NCI-H774 (cell line): ENCODE measurements at places on chromosomes 1 and 21.

GRCh38 chr1:202498542-202498941, 150.0 kb downstream of the PPP1R12B start:
- DNase-seq = no peak

- DNase-seq = no peak
These were observed 65.6 kb downstream of the RGSL1 start for GRCh38 chr1:182515556-182515955.

GRCh38 chr1:31717341-31717740, 13.5 kb upstream of the COL16A1 start:
- no peak for DNase-seq

DNA sequence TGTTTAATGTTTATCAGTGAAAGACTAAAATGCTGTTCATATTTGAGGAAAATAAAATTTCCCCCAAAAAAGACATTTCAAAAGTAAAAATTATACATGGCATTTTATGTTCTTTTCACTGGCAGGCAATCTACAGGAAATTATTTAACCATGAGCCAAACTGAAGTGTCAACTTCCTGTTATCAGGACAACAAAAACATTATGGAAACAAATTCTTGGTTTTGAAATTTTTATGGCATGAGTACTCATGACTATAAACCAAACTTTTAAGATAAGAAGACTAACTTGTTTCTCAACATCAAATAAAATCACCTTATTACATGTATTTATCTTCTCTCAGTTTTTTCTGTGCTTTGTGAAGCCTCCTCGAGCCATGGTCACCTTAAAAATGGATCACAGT, 698.6 kb downstream of the LTN1 start:
- DNase-seq = no peak

- no peak for DNase-seq
These were observed 3.8 kb downstream of the MXRA8 start for GRCh38 chr1:1354271-1355247.

DNA sequence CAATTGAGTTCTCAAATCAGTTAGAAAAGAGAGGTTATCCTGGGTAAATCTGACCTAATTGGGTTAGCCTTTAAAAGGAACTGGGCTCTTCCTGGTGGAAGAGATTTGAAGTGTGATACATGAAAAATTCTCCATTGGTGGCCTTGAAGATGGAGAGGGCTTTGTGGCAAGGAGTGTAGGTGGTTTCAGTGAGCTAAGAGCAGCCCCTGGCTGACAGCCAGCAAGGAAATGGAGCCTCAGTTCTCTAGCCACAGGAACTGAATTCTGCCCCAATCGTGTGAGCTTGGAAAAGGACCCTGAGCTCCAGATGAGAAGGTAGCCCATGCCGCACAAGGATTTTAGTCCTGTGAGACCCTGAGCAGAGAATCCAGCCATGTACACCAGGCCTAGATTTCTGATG, 12.7 kb upstream of the HYI start:
- DNase-seq = no peak

GRCh38 chr1:206654828-206655227, 19.5 kb downstream of the DYRK3 start:
- no peak for DNase-seq

- DNase-seq = no peak
These were observed 20.7 kb downstream of the SH3BP5L start for GRCh38 chr1:248804771-248805681.

DNA sequence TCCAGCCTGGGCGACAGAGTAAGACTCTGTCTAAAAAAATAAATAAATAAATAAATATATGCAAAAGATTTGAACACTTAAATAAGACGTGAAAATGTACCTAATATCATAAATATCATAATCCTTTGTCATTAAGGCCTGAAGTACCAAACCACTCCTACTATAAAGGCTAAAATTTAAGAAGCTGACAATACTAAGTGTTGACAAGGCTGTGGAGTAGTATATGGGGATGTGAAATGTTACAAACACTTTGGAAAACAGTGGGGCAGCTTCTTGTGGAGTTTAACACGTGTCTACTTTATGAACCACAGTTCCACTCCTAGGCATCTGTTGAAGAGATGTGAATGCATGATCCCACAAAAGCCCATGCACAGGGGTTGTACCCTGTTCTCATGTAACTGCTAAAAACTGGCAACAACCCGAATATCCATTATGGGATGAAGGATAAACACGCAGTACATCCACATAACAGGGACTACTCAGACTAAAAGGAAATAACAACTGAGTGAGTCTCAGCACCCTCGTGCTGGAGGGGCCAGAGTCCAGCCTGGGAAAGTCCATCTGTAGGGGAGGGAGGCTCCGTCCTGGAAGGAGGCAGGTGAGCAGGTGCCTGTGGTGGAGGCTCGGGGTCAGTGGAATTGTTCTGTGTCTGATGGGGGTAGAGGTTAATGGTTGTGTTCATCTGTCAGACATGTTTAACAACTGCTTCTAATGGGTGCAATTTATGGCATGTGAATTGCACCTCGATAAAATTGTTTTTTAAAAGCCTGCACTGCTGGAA, 6.7 kb upstream of the SLC19A1 start:
- no peak for DNase-seq

- DNase-seq = no peak
These were observed 103.7 kb downstream of the FCRL5 start for GRCh38 chr1:157448636-157449035.

DNA sequence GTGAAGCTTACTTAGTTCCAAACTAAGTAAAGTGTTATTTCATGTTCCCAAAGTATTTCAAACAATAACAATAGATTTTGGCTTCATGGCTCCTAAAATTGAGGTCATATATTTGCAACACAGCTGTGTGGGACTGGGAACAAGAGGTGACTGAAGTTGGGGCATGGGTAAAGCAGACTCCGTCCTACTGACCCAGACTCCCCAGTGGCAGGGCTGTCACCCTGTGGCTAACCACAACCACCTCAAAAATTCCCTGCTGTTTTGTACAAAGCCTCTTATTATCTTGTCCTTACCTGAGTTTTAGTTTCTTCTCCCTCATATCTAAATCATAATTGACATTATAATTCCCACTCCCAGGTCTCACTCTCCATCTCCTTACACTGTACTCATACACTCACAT, 117.6 kb downstream of the PTGER3 start:
- no peak for DNase-seq

- DNase-seq = no peak
These were observed 3.9 kb upstream of the HAO2 start for GRCh38 chr1:119364640-119365039.

DNA sequence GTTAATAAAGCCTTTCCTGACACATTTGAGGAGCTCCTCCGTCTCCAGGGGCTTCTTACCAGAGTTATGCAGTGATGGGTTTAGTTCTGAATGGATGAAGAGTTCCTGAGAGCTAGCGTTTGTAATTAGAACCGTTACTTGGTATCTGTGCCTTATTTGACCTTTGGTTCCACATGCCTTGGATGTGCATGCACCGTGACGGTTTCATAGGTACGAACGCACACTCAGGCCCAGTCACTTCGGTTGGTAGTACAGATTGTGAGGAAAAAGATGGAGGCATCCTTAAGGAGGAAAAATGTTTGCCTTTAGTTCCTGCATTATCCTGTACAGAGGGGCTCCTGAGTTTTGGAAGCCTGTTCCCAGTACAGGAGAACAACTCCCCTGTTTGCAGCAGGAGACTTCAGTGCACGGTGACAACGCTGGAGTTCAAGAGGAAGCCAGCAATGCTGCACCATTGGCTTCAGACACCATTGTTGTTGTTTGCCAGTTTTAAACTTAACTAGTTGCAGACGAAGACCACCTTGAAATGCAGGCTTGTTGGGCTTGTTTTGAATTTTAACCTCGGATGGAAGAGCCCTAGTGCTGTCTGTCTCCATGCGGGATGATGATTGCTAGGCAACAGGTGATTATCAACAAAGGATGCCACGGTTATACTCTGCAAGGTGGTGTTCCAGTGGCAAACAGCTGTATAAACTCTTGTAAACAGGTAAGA, 8.2 kb downstream of the RBM15 start:
- no peak for DNase-seq

DNA sequence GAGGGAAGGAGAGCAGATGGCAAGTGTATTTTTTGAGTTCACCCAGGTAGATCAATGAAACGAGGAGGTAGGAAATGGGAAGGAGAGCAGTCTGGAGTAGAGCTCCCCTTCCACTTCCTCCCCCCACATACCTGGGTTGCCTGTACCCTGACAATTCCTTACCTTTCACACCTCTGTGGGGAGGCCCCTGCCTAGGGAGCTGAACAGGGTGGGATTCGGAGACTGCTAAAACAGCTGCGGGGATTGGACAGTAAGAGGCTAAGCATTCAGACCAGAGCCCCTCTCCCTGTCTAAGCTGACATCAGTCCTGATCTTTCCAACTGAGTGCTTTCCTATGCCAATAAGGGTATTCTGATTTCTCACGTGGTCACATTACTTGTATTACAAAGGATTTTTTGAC, 14.5 kb downstream of the RCSD1 start:
- no peak for DNase-seq

GRCh38 chr1:51684776-51685175, 67.9 kb downstream of the OSBPL9 start:
- no peak for DNase-seq

DNA sequence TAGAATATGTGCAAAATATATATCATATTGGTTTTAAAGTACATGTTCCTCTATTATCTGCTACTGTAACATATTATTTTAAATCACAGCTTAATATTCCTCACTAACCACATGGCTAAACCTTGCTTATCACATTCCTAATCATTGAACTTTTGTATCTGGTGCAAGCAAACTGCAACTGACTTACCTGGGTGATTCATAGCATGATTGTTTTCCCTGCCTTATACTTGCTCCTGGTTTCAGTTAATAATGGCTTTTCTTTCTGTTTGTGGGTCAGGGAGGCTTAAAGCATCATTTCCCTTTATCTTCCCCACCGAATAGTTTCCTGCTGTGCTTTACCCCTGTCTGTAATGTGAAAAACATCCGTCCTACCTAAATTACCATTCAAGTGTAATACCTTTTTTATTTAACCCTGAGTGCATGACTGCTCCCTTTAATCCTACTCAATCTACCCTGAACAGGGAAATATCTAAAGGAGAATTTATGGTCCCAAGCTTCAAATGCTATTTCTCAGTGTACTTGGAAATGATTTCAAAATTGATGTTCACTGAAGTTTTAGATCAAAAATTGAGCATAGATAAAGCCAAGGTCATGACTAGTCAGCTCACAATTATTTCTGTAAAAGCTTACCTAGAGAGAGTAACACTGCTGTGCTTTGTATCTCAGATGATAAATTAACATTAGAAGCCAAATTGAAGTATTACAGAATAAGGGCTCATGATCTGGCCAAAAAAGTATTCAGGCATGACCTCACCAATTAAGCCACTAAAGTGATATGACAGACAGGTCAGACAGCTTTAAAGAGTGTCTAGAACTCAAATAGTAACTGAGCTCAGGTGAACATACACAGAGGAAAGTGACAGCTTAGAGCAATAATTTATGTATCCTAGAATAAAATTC, 507.1 kb downstream of the BRINP3 start:
- DNase-seq = no peak

DNA sequence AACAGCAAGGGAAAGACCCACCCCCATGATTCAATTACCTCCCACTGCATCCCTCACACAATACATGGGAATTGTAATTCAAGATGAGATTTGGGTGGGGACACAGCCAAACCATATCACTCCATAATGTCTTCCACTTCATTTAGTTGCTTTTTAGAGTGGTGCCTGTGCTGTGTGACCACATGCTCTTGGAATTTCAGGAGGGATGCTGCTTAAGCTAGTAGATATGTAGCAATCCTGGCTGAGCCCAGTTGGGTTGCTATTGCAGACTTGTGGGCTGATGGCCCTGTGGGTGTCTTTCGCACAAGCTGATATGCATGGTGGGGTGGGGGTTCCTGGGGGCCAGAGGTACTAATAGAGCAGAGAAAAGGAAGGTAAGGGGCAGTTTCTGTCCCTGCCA, 160.4 kb upstream of the SYT6 start:
- DNase-seq = no peak

DNA sequence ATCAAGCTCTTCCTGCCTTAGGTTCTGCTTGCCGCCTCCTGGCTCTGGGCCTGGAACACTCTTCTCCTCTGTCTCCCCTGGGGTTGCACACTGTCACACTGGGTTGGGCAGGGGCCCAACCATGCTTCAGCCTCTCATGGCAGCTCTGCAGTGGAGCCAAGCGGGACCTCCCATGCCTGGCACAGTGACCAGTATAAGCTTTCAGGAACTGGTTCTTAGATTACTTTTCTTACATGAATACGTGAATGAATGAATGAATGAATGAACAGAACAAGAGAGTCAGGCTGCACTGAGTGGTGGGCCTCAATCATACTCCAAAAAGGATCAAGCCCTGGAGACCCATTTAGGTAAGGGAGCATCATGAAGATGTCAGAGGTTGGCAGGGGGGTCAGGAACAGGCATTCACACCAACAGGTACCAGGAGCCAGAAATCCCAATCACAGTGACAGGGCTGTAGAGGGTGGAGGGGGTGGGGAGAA, 30.8 kb upstream of the TMEM125 start:
- no peak for DNase-seq

- DNase-seq = no peak
These were observed 24.4 kb upstream of the HUNK start for GRCh38 chr21:31848326-31848985.

DNA sequence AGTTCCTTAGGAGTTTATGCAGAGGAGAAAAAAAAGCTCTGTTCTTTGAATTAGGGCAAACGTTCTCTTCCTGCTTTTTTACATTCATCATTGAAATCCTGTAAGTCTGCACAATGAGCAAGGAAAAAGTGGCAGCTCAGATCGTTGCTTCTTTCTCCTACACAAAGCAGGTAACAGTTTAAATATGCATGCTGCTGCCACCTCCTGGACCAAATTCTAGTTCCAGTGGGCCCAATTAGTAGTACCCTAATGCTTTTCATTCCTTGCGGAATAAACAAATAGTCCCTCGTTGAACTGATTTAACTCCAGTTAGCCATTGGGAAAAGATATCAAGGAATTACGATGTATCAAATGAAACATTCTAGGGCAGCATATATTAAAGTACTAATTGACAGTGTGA, 20.1 kb downstream of the YTHDF2 start:
- no peak for DNase-seq

GRCh38 chr1:224189561-224189960, 6.5 kb downstream of the DEGS1 start:
- DNase-seq = no peak
